ENCODE measurements at places on chromosomes 3 and 15.

DNA sequence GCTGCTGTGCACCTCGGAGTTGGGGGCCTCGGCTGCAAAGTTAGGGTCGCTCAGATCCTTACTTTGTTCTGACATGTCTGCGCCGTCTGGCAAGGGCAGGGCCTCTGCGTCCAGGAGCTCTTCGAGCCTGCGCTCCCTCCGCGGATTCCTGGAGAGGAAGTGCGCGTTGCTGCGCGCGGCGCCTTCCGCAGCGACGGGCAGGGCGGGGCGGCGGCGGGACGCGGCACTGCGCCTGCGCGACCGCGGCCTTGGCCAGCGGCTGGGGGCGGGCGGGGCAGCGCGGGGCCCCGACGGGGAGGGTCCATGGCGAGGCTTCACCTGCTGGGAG, at the start of gene NDN:
TSS of gene NDN (minus strand) at position 163 of the 328 bp plus-strand sequence. CDS start at position 75, 88 bp downstream.
- DNase-seq = peak; percentile 10

- DNase-seq = no peak
These were observed 31.5 kb downstream of the PTH1R start for GRCh38 chr3:46908986-46909534.

- no peak for DNase-seq
These were observed 80.8 kb downstream of the MOBP start for GRCh38 chr3:39548282-39548681.

DNA sequence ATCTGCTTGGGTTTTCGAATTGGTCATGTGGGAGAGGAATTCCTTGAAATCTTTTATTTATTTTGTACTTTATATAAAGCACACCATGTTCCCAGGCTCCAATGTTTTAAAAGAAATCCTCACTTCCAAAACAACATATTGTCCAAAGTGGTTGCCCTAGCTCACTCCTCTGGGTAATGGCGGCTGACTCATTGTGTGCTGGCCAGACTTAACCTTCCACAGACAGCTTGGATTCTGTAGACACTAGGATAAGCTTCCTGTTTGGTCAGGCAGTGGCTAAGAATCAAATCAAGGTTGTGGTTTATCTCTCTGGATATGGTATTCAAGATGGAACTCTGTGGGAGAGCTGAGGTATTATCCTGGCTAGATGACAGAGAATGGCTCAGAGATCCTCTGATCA, 55.8 kb upstream of the FAM98B start:
- DNase-seq = peak; percentile 99

DNA sequence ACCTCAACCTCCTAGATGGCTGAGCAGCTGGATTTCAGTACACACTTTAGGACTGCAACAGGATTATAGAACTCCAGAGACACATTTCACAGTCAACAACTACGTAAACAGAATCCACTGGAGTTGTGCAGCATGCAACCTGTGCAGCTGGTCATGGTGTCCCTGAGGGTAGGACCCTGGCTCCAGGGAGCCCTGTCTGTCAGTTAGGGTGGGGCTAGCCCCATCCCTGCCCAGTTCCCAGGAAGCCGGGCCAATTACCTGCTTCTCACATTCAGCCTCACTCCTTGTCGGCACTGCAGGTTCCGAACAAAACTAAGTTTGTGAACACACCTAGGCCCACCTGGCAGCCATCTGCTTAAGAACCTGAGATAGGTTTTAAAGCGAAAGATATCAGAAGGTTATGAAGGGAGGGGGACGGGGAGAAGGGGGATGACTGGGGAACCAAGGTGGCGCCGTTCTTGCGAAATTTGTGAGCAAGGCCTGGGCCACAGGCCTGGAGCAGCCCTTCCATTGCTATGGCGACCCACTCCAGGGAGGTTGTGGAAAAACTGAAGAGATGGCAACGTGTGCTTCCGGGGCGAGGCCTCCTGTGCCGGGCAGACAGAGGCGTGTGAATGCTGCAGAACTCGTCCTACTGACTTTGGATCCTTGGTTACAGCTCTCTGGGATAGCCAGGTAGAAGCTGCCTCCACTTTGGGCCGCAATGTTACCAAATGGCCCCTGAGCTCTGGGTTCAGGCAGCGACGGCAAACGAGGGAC, 25.3 kb downstream of the ACSBG1 start:
- no peak for DNase-seq

GRCh38 chr3:118810499-118811035, 224.1 kb downstream of the IGSF11 start:
- no peak for DNase-seq

DNA sequence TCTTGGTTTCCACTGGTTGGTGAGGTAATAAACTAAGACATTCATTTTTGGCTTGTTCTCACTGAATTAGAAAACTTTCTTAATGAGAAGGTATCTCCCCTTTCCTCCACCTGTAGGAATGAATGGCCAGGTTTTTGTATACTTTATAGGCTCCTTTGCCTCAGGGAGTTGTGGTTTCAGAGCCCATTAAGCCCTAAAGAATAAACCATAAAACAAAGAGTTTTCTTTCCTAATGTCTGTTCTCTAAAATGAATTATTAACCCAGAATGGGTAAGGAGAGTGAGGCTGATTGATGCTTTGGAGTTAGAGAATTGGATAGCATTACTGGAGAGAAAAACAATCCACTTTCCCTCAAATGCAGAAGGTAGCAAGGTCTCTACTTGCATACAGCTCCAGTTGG, 67.6 kb downstream of the TIGIT start:
- DNase-seq = no peak
